Activated naive CD4-positive, alpha-beta T cell treated with anti-CD3 and anti-CD28 coated beads, Interleukin-2, amount 50 U/mL, for 72 hours (primary cell): ENCODE measurements at places on chromosomes 12 and 14.
A peak's percentile ranks its signal among the peaks of the same experiment; 100 is the strongest.

DNA sequence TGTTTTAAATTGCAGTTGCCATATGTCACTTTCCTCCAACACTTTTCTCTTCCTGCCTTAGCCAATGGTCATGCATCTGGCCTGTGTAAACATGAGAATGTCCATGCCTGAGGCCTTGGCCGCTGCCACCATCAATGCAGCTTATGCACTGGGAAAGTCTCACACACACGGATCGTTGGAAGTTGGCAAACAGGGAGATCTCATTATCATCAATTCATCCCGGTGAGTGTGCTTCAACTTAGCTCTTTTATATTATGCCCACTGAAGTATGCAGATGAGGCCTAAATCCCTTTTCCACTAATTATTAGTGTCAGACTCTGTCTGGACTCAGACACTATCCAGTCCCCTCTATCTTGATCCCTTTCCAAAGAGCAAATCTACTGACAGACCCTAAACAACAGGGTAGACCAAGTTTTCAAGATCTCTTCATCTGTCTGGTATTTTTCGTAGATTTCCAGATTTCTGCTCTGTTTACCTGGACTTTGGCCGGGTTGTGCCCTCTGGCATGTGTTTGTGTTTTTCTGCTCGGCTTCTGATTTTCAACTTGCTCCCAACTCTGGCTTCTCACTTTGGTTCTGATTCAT lies 23.2 kb downstream of the AMDHD1 start:
- no peak for DNase-seq

GRCh38 chr12:105613887-105614286 lies 283.4 kb downstream of the C12orf75 start:
- no peak for DNase-seq

GRCh38 chr14:32683679-32684078 lies 255.0 kb upstream of the NPAS3 start:
- no peak for DNase-seq

DNA sequence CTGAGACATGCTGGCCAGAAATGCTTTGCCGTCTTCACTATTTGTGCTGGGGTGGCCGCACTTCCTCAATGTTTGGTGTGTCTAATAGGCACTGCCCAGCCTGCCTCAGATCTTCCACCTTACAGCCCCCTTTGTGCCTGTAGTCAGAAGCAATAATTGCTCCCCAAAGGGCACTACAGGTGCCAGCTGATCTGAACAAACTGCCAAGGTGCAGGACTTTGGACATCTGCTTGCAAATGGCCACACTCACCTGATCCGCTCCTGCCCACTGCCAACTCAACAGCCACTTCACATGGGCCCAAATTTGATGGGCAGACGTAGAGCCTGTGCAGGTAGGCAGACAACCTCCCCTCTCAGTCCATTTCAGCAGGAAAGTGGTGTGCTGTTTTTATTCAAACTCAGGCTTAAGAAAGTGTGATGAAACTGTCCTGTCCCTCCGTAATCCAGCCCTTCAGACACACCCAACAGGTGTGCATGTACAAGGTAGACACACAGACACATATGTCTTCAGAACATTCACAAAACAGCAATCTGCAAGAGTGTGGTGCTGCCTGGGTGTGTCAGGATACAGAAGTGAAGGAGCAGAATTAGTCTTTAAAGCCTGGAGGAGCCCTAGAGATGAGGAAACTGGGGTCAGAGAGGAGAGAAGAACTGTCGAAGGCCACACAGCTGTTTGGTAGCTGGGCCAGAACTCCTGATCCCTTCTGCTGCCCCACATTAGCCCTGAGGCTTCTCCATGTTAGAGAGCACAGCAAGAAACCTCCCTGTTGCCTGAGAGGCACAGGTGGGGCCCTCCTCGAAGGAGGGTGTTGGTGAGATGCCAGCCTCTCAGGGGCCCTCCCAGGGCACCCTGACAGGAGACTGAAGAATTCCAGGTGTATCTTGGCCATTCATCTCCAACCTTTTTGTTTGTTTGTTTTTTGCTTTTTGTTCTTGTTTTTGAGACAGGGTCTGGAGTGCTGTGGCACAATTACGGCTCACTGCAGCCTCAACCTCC lies 4.4 kb upstream of the KRT75 start:
- DNase-seq = no peak

- no peak for DNase-seq
These were observed 42.4 kb downstream of the FAM186A start for GRCh38 chr12:50353869-50354593.

GRCh38 chr12:31298922-31299321 lies 27.0 kb downstream of the SINHCAF start:
- DNase-seq = no peak

DNA sequence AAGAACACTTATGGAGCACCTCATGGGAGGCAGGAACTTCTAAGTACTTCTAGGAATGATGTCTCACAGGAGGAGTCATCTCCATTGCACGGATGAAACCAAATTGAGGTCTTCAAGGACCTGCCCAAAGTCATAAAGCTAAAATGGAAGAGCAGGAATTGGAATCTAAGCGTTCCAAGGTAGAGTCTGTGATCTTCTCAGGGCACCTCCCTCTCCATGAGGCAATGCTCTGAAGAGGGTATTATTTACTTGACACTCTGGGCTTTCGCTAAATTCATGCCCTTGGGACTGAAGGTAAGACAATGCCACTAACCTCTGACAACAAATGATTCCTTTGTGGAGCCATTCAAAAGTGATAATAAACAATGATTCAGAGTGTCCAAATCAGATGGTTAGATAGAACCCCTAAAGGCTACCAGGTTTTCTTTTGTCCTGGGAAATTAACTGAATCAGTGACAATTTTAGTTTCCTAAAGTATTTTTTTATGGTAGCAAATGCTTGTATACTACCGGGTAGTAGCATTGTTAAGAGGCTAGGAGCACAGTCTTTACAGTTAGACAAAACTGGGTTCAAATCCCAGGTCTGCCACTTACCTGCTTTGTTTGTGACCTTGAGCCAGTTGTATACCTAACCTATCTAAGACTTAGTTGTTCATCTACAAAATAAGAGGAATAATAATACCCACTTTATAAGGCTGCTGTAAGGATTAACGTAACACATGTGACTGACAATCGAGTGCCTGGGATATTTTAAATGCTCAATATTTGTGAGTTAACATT lies 12.3 kb downstream of the HMGA2 start:
- no peak for DNase-seq

GRCh38 chr14:60327447-60328331 lies 78.7 kb downstream of the PPM1A start:
- no peak for DNase-seq

GRCh38 chr12:68746572-68747180 lies 700 bp downstream of the SLC35E3 start:
- DNase-seq = peak; percentile 27

GRCh38 chr12:68416826-68417225 lies 84.7 kb upstream of the MDM1 start:
- DNase-seq = no peak

GRCh38 chr14:91830777-91831176 lies 36.6 kb downstream of the TC2N start:
- no peak for DNase-seq

GRCh38 chr12:101490286-101490920 lies 15.3 kb downstream of the SPIC start:
- no peak for DNase-seq

GRCh38 chr12:121227294-121227693 lies 17.4 kb downstream of the P2RX4 start:
- DNase-seq = no peak

- no peak for DNase-seq
These were observed 245.7 kb downstream of the FUT8 start for GRCh38 chr14:65658202-65658601.
